ENCODE measurements at places on chromosomes 6 and 20.

DNA sequence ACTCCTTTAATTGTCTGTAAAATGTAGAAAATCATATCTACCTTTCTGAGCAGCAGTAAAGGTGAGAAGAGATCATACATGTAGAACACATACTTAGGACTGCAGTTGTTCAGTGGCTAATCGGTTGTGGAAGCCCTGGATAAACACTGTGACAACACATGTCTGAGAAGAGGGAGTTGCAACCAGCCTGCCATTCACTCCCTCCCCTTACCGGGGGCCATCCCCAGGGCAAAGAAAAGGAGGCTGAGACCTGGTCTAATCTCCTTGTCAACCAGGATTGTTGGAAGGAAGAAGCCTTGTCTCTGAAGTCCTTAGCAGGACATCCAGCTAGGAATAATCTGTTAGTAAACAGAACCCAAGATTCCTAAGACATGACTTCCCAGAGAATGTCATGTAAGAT, 462.5 kb upstream of the AGPAT4 start:
- no peak for DNase-seq

DNA sequence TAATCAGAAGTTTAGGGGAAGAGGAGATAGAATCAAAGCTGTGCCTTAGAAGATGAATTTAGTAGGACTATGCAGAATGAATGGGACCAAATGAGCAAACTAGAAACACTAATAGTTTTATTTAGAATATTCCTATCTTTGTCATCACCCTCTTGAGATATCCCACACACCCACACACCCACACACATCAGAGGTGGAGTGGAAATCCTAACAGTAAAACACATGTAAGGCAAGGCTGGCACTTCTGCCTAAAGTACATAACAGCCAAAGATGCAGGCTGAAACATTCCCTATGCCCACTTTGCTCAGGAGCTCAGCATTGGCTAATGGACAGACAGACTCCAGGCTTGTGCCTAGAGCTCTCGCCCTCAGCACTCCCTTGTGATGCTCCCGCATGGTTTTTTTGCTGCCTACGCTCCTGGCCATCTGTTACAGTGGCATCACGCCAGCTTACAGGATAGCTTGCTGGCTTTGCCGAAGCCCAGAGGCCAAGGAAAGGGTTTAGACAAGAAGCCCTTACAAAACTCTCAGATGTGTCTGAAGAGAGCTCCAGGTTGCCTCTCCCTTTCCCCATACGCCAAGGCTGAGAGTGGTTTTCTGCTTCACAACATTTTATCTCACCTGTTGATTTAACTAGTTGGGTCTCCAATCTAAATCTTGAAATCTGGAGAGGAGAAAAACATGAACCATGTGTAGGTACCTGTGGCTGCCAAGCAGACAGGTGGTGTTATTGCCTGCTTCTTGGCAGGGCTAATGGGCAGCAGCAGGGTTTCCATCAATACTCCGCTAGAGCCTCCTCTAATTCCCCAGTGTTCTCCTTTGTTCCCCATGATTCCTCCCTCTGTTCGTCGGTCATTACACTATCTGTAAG, 282.6 kb upstream of the ID4 start:
- no peak for DNase-seq

DNA sequence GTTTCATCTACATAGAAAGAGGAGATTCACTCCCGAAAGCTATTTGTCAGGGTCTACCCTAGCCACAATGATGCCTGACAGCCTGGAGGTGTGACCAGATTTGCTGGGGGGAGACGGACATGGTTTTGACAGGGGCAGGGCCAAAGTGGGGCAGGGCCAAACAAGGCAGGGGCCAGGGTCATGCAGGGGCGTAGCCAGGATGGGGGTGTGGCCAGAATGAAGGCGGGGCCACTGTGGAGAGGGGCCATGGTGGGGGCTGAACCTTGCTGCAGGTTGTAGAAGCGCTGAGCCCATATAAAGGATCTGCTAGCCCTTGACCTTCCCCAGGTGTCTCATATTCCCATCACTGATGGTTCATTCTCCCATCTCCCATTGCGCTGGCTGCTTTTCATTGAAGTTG, 184.1 kb upstream of the SULF2 start:
- DNase-seq = no peak

DNA sequence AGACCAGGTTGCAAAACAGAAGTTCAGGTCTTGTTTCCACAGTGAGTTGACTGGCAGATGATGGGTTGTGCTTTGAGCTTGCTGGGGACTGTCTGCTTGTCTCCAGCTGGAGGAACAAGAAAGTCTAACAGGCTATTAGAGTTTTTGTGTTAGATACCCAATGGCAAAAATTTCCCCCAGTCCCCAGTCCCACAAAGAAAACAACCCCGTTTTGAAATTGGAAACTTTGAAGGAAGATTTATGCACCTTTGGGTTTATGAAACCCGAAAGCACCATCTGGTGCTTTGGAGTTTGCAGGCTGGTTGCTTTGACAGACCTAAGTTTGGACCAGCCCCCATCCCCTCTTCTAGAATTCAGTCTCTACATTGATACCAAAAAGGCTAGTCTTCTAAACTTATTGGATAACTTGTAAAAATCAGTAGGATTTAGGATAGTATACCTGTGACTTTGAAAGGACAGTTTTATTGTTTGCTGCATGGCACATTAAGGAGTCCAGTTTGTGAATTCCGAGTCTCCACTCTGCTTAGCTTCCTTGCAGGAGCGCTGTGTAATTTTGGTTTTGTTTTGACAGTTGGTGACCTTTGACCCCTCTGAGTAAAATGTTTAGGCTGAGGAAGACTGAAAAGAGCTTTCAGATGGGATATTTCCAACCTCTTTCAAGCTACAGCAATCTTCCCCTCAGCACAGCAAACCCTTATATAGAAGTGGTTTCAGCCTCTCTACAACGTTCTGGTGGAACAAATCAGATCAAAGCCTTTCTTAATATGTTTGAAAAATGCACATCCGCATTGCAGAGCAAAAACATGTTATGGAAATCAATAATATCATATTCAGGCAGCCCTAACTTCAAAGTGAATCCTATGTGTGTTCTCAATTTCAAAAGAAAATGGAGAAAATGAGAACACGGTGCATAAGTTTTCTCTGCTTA, 25.5 kb upstream of the PRL start:
- no peak for DNase-seq

- DNase-seq = no peak
Measured at GRCh38 chr6:107621229-107621937, 131.5 kb downstream of the SOBP start.

- no peak for DNase-seq
Measured at GRCh38 chr6:82172594-82172993, 75.0 kb downstream of the IBTK start.

- DNase-seq = no peak
Measured at GRCh38 chr20:32205843-32206759, 1.4 kb downstream of the PLAGL2 start.

DNA sequence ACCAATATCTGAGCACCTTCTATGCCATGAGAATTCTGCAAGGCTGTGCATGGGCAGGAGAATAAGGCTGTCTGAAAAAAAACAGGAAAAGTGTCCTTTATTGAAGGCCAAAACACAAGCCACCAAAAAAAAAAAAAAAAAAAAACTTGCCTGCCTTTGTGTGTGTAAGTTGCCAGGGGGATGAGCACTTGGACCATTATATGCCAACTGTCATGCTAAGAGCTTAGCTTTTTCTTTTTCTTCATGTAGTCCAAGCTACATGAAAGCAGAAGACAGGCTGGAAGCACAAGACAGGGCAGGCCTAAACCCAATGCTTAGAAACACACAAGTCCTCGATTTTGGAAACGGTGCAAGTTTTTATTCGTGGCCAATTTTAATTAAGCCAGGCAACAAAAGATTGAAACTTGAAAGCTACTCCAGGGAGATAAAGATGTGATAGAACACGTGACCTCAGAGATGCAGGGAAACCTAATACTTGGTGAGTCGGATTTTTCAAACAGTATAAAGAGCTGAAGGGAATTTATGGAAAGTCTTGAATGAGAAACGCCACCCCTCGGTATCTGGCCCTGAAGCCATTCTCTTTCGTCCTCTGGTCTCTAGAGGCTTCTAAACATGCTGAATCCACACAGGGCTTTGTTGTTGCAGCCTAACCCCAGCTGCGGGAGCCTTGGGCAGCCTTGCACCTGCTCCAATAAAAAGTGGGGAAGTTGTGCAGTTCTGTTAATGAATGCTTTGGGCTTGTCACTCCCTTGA, 8.6 kb downstream of the BMP7 start:
- no peak for DNase-seq

- DNase-seq = no peak
Measured at GRCh38 chr6:110392727-110393126, 22.6 kb downstream of the DDO start.

GRCh38 chr6:52846002-52846401, 5.4 kb upstream of the GSTA5 start:
- no peak for DNase-seq

- no peak for DNase-seq
Measured at GRCh38 chr6:134517145-134517658, 199.3 kb upstream of the SGK1 start.

GRCh38 chr6:14095437-14095836, 22.1 kb upstream of the CD83 start:
- DNase-seq = no peak

DNA sequence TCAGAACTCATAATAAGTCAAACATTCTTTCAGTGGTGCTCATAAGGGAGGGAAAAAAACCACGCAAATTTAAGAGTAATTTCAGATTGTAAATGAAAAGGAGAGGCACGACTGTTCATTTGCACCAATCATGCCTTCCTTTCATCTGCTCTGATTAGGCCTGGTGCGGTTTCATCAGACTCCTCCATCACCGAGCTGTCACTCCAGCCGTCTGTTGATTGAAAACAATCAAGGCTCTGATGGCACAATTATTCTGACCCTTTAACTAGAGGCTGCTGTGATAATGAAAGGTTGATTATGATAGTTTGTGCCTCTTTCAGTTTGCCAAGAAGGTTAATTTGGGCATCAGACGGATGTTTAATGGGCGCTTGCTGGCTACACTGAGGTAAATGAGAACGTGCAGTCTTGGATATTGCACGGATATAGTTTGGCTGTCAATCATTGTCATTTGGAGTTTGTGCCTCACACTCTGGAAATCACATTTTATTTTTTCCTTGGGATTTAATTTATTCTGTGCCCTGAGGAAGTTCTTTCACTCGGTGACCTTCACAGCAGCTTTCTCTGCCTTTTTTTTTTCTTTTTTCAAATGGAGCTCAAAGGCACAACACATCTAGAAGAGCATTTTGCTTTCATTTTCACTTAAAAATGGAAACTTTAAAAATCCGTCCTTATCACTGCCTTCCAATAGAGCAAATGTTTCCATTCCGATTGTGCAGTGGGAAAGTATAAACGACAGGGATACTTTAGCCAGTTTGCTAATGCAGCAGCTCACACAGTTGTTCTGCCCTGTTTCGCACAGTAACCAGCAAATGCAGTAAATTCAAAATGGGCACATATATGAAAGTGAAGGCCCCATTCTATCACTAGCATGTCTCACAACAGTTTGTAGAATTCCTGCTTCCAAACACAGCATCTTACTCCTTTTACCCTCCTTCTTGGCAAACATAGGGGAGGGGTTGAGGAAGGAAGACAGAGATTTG, 172.8 kb downstream of the KLHL32 start:
- no peak for DNase-seq

DNA sequence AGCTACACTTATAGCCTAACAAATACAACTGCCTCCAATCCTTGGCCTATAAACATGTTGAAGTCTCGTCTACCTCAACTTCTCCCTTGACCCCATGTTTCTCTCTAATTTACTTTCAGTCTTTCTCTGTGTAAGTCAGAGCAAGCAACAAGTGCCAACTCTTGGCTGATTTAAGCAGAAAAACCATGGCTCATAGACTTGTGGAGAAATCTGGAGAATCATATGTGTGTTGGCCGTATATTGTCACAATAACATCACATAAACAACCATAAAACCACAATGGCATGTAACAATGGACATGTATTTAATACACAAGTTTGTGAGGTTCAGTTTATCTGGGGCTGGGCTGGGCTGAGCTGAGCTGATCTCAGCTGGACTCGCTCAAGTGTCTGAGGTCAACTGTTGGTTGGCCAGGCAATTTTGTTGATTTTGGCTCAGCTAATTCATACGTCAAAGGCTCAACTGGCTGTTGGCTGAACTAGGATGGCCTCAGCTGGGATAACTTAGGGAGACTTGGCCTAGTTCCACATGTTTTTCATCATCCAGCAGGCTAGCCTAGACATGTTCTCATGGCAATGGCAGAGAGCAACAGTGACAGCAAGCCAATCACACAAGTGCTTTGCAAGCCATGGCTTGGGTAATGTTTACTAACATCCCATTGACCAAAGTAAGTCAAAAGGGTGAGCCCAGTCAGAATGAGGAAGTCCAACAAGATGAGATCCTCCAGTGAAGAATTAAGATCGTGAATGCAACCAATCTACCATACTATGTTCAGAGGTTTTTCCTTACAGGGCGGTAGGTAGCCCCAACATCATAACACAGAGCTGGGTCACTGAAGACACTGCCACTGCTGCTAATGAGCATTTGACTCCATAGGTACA, 12.9 kb upstream of the TBC1D22B start:
- no peak for DNase-seq

GRCh38 chr6:75493400-75494064, at the start of gene FILIP1:
Gene FILIP1 (minus strand): TSS chr6:75493800. CDS start chr6:75414972, 78,828 bp downstream.
- DNase-seq = no peak

GRCh38 chr6:170388113-170388512, 81.6 kb downstream of the FAM120B start:
- no peak for DNase-seq

Data from activated CD4-positive, alpha-beta T cell treated with anti-CD3 and anti-CD28 coated beads for 1 hour (primary cell).